ENCODE measurements at places on chromosomes 6 and 20. TPM values are rescaled to one million over a fixed set of nuclear protein-coding genes. Genes with fewer than 3 reads are reported as not detected.
A peak's percentile ranks its signal among the peaks of the same experiment; 100 is the strongest.

- DNase-seq = no peak
Observed at GRCh38 chr6:166935353-166935752, 21.0 kb downstream of the RNASET2 start.

GRCh38 chr6:66421570-66421969, 714.5 kb upstream of the EYS start:
- no peak for DNase-seq

DNA sequence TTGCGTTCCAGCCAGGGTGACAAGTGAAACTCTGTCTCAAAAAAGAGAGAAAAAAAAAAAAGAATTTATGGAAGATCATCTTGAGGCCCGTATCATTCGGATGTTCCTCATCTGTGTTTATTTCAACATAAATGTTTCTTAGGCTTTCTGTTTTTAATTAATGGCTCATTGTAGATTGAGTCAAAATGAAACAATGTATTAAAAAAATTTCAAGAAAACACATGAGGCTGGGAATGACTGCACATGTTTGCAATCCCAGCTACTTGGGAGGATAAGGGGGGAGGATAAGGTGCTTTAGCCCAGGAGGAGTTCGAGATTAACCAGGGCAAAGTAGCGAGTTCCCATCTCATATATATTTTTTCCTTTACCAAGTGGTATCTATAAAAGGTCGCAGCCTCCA, 47.3 kb downstream of the ITCH start:
- DNase-seq = no peak

DNA sequence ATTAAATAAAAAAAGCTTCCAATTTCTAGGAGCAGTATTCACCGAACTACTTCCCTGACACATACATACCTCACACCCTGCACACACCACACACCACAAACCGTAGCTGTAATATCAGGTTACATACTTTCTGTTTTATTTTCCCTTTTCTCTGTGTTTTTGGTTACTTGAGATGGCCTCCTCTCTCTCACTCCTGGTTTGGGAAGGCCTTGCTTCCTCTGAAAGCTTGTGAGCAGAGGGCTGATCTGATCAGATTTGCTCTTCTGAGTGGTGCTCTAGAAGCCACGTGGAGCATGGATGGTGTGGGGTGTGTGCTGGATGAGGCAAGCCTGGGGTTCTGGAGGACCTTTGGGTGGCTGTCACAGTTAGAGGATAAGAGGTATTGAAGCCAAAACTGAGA, 20.9 kb downstream of the UTRN start:
- DNase-seq = peak; percentile 33

GRCh38 chr20:61638802-61639585, 386.9 kb downstream of the CDH4 start:
- DNase-seq = no peak

GRCh38 chr20:42336576-42336975, 718.4 kb upstream of the CHD6 start:
- no peak for DNase-seq

- no peak for DNase-seq
Observed at GRCh38 chr20:49892817-49893216, 22.5 kb downstream of the SPATA2 start.

DNA sequence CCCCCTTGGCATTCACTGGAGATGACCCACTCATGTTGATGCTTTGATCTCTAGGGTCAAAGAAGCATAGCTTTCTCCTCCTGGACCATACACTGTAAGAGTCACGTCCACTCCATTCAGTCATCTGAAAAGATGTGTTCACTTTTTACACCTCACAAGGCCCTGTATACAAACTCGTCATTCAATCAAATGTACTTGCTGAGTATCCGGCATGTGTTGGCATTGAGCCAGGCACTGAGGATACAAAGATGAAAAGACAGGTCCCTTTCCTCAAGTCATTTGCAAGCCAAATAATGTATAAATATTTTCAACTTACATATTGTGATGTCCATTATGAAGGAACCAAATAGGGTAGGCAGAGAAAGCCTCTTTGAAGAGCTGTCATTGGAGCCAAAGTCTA, 32.6 kb upstream of the CSNK2A1 start:
- DNase-seq = no peak

- DNase-seq = no peak
Observed at GRCh38 chr6:38064431-38064830, 244.9 kb downstream of the ZFAND3 start.

DNA sequence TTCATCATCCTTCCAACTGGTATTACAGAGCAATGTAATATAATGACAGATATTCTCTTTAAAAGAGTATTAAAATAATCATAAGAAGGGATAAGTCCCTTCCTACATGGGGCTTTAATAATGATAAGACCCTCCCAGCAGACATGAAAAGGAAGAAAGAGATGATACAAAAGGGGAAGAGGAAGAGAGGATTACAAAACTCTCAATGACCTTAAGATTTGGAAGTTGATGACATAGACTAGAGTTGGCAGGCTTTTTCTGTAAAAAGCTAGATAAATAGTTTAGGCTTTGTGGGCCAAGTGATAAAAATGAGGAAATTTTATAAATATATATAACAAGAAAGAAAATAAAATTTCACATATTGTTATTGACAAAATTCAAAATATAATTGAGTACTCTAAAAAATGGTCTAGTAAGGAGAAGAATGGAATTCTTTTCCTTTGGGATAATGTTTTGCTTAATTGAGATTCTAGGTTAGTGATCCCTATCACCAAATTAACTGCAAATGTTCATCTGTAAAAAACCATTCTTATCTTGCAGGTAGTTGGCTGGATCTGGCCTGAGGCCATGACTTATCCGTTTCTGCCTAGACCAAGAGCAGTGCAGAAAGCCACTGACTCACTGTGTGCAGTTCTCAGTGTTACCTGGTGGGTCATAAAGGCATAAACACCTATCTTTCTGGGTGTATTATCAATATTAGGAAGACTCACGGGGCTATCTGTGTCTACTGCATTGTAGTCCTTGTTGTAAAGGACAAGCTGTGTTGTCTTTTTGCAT, 11.0 kb downstream of the RIPOR2 start:
- peak; percentile 53 for DNase-seq

- DNase-seq = no peak
Observed at GRCh38 chr6:151018911-151019782, 153.6 kb downstream of the MTHFD1L start.

DNA sequence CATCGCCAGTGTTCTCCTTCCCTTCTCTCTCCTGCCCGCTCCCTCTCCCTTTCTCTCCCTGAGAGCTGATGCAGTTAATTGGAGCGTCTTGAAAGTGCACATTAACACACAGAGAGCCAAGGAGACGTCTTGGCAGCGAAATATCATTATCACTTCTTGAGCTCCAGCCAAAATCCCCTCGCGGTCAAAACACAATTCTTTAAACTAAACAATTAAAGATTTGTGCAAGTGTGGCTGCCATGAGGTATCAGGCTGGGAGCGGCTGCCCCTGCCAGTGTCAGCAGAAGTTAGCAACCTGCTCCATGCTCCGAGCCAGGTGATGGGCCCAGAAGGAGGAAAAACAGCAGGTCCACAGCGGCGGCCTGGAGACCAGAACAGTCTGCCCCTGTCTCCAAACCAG, 100.9 kb upstream of the FOXP4 start:
- DNase-seq = no peak

DNA sequence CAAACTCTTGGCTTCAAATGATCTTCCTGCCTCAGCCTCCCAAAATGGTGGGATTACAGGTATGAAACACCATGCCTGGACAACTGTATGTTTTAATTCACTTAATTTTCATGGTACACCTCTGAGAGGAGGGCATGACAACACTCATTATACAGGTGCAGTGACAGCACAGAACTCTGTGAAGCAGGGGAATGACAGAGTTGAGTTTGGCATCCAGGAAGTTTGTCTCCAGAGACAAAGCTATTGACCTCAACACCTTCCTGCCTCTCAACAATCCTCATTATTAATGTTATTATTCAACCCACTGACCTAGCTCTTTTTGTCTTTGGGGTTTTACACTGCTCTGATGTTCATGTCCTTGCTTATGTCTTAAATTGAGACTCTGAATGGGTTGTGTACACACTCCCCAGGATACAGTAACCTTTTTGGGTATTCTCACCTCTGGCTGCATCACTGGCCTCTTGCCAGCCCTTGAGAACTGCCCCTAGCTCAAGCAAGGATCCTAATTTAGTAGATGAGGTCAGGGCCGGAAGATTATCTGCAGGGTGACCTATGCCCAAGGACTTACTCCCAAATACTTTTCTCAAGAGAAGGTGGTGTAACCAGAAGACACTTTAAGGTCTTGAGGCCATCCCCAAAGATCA, 13.0 kb upstream of the IER3 start:
- no peak for DNase-seq

DNA sequence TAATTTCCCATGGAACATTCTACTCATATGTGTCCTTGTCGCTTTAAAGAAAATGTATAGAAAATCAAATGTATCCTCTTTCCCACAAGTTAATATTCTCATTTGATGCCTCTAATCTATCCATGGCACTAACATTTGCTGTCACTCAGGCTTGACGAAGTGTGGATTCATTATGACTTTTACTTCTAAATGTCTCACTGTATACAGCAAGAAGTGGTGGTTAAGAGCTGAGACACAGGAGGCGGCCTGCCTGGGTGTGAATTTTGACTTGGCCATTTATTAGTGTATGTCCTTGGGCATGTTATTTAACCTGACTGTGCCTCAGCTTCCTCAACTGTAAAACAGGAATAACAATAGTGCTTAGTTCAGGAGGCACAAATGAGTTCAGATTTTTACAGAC, 70.0 kb downstream of the TRMT6 start:
- no peak for DNase-seq

DNA sequence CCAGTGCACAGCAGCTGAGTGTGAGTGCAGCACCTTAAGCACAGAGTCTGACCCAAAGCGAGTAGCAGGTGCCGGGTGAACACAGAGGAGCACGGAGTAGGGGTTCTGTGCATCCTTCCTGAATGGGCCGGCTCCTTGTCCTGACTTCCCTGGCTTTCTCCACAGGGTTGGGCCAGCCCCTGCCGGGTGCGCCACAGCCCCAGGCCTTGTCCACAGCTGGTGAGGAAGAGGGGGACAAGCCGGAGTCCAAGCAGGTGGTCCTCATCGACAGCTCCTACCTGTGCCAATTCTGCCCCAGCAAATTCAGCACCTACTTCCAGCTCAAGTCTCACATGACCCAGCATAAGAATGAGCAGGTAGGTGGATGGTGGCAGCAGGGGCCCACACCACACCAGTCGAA, 34.9 kb downstream of the ZNF341 start:
- no peak for DNase-seq

- no peak for DNase-seq
Observed at GRCh38 chr6:12509060-12509459, 207.5 kb upstream of the PHACTR1 start.

DNA sequence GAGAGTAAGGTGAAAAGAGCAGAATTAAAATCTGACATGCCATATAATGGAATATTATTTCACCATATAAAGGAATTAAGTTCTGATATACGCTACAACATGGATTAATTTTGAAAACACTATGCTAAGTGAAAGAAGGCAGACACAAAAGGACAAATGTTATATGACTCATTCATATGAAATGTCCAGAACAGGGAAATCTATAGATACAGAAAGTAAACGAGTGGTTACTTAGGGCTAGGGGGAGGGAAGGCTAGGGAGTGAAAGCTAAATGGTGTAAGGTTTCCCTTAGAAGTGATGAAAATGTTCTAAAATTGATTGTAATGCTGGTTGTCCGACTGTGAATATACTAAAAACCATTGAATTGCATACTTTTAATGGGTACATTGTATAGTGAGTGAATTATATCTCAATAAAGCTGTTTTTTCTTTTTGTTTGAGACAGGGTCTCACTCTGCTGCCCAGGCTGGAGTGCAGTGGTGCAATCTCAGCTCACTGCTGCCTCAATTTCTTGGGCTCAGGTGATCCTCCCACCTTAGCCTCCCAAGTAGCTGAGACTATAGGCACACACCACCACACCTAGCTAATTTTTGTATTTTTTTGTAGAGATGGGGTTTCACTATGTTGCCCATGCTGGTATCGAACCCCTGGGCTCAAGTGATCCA, 8.2 kb downstream of the PRPH2 start:
- no peak for DNase-seq

DNA sequence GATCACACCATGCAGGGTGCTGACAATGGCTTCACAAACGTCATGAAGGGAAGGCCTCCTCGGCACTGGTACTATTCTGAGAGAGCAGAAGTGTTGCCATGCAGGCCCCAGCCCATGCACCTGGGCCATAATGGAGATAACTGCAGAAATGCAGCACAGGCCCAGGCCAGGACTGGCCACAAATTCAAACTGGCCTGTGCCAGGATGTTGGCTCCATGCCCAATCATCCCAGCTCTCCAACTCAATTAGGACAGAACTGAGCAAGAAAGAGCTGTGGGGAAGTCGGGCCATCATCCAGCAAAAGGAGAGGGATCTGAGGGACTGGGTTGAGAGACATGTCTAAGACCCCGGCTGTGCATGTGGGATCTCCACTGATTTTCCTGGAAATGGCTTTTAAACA, 48.9 kb upstream of the SYNDIG1 start:
- DNase-seq = no peak

- DNase-seq = no peak
Observed at GRCh38 chr20:24762791-24763350, 186.2 kb upstream of the CST7 start.

DNA sequence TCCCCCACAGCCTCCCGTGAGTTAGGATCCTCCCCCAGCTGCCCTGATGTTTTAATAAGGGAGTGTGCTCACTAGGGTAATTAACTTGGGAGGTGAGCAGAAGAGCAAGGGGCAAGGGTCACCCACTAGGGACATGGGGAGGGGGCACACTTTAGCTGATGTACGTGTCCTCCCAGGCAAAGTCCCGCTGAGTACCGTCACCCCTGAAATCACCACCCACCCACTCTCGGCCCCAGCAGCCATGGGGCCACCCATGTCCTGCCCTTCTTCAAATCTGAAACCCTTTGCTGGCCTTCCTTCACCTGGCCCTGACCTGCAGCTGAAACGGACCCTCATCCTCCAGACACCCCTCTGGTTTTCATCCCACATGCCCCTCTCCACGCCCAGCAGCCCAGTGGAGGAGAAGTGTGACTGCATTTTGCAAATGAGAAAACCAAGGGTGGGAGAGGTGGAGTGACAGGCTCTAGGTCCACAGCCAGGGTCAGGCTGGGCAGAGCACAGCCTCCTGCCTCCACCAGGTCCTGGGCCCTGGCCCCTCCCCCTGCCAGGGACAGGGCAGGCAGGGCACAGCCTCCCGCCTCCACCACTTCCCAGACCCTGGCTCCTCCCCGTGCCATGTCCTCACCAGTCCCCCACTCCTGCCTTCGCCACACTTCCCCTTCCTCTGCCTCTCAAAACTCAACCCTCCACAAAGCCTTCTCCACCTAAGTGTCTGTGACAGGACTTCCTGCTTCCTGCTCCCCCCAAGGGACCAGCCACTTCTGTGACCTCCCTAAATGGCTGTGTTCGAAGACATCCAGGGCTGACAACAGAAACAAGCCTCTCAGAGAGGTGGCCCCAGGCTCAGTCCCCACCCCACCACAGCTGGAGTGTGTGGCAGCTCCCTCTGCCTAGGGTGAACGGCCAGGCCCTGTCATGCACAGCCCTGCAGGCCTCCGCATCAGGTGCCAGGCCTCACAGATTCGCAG, 15.1 kb downstream of the ACSS1 start:
- peak; percentile 33 for DNase-seq

GRCh38 chr6:37273690-37274089, 15.7 kb upstream of the TMEM217 start:
- DNase-seq = no peak

Gene DAAM2
- total RNA-seq = not detected

Gene PSORS1C2
- not detected for total RNA-seq

Gene DUSP22
- total RNA-seq = 23.9 TPM

Gene BCAS1
- total RNA-seq = 0.06 TPM

Gene SGK2
- total RNA-seq = not detected

Gene HRH3
- total RNA-seq = not detected

Gene HSPA12B
- total RNA-seq = not detected

Gene PRND
- total RNA-seq = not detected

Gene ANKRD66
- total RNA-seq = not detected

Gene TMEM74B
- 1.5 TPM for total RNA-seq

Gene POU5F1
- total RNA-seq = not detected

Gene NNAT
- total RNA-seq = 0.36 TPM

Gene EFCAB8
- 0.56 TPM for total RNA-seq
